ENCODE measurements at places on chromosomes 13 and 19. TPM values are rescaled to one million over a fixed set of nuclear protein-coding genes. Genes with fewer than 3 reads are reported as not detected.
A peak's percentile ranks its signal among the peaks of the same experiment; 100 is the strongest.

GRCh38 chr19:34317311-34317927, 47.6 kb upstream of the GPI start:
- DNase-seq = no peak

DNA sequence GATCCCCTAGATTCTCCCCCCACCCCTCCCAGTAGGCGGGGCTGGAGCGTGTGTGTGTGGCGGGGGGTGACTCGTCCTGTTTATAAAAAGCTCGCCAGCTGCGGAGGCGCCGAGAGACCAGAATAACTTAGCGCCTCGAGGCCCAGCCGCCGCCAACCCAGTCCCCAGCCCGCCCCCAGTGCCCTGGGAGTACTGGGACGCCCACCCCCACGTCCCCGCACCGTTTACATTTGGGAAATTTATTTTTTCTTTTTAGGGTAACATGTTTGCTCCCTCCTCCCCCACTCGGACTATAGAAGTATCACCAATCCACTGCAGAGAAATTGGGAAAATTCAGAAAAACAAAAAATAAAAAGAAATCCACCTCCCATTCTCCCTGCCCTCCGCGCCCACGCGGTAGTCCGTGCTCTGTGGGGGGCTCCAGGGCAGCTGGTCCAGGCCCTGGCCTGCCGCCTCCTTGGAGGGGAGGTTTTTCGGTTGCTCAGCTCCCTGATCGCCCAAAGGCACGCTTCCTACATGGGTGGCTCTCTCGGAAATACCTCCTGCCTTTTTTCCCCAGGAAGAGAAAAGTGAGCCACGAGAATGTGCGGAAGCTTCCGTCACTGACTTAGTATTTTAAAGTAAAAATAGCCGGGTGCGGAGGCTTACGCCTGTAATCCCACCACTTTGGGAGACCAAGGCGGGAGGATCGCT, 1.5 kb upstream of the RAB3A start:
- DNase-seq = peak; percentile 83

Gene ZNF234
- polyA plus RNA-seq = 9.6 TPM

Gene RNF225
- not detected for polyA plus RNA-seq

Gene ATP8A2
- 1.6 TPM for polyA plus RNA-seq
